ENCODE measurements at places on chromosomes 2 and 18.

GRCh38 chr2:73406996-73407395, 21.4 kb downstream of the ALMS1 start:
- no peak for DNase-seq

- peak; percentile 6 for DNase-seq
Measured at GRCh38 chr18:46623541-46623940, 33.5 kb downstream of the LOXHD1 start.

DNA sequence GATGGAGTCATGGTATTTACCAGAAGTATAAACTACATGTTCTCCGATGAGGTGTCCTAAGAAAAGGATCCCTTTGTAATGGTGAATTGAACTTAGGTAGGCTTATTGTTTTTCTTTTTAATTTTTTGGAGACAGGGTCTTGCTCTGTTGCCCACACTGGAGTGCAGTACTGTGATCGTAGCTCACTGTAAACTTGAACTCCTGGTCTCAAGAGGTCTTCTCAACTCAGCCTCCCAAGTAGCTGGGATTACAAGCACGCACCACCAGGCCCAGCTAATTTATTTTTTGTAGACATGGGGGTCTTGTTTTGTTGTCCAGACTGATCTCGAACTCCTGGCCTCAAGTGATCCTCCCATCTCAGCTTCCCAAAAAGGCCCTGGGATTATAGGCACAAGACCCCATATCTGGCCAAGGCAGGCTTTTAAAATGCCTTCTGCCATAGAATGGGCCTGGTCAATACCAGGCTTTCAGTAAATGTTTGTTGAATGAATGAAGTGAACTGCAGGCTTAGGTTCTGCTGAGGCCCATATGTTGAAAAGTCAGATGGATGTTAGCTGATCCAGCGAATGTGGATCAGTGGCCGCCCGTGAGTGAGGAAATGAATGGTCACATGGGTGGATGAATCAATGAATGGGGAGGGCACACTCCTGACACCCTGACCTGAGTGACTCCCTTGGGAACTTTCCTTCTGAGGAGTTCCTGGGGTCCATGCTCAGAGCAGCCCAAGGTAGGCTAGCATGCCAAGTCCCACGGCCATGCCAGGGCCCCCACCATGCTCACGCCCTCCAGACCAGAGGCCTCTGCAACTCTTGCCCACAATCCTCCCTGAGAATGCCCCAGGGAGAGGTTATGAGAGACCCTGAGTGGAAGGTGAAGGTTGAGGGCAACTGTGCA, 118.0 kb upstream of the MYCN start:
- no peak for DNase-seq

DNA sequence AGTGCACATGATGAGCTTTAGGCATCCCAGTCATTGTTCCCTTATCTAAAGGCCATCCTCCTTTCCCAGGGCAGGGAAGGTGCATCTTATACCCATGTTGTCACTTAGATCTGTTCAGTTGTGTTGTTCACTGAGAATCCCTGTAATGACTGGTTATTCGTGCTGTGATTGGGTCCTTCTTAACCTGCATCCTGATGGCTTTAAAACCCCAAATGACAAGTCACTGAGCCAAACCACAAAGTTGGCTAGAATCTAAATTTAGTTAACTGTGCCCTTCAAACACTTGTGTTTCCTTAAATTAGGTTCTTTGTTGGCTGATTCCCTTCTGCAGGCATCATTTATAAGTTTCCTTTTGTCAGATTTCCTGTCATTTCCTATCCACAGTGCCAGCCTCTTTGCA, 58.5 kb upstream of the SLC16A14 start:
- no peak for DNase-seq

GRCh38 chr2:223418604-223419199, 183.5 kb downstream of the SCG2 start:
- no peak for DNase-seq

DNA sequence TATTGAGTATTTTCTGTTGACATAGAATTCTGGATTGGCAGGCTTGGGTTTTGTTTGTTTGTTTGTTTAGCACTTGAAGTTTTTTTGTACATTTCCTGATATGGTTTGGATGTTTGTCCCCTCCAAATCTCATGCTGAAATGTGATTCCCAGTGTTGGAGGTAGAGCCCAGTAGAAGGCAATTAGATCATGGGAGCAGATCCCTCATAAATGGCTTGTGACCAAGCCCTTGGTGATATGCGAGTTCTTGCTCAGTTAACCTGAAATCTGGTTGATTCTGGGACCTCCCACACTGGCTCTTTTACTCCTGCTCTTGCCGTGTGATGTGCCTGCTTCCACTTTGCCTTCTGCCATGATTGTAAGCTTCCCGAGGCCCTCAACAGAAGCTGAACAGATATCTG, 98.0 kb downstream of the PTPN4 start:
- DNase-seq = no peak

DNA sequence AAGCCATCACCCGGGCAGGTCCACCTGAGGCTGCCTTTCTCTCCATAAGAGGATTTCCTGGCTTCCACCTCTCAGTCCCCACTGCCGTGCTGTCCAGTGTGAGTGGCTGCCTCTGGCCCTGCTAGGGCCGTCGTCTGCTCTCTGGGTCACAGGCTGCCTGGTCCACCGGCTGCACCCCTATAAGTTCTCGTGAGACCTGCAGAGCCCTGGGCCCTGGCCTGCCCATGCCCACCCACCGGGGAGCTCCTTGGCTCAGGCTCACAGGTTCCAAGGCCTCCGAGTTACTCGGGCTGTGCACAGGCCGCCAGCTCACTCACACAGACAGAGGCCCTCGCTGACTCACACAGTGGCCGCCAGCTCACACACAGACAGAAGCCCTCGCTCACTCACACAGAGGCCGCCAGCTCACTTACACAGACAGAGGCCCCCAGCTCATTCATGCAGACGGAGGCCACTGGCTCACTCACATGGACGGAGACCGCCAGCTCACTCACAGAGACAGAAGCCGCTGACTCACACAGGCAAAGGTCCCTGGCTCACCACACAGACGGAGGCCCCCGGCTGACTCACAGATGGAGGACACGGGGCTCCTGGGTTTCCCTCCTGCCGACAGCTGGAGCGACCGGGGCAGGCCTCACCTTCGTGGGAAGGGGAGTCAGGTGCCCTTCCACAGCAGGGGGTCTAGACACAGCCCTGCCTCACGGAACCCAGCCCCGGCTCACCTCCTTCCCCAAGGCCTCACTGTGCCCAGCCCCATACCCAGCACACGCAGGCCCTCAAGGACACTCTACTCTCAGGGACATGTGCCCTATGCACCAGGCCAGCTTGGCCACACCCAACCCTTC, 334.1 kb upstream of the MYT1L start:
- DNase-seq = no peak

- no peak for DNase-seq
Measured at GRCh38 chr18:73714466-73714865, 433.2 kb downstream of the FBXO15 start.

GRCh38 chr18:46344416-46345180, 240.4 kb downstream of the HAUS1 start:
- no peak for DNase-seq

DNA sequence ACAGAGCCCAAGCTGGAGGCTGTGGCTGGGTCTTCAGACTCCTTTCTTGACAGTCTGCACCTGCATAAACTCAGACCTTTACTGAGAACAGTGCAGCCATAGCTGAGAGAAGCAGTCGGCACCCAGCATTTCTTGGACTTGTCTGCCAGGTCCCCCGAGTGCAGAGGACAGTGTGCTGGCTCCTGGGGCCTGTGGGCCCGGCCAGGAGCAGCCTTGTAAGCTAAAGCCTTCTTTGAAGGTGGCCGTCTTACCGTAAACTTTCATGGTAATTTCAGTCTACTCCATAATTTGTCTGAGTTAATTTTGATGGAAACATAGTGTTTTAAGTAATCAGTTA, 70.9 kb downstream of the LRRFIP1 start:
- DNase-seq = no peak

DNA sequence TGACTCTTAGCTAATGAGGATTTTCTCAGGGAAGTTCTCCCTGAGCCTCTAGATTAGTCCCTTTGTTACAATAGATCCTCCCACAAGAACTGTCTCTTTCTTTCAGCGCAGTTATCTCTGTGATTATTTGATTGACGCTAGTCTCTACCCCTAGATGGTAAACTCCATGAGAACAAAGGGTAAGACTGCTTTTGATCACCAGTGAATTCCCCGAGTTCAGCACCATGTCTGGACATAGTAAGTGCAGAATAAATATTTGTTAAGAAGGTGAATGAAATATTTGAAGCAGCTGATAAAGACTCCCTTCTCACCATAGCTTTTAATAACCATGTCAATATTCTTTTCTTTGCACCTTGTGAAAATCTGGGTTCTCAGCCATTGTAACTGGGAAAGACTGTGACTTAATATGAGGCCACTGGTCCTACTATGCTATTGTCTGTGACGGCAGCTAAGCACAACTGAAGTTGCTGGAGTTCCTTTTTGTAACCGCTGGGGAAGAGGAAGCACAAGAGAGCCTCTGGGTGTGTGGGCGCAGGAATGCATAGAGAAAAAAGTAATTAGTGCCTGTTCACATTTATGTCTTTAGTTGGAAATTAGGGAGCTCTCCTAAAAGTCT, 214.7 kb downstream of the TGIF1 start:
- DNase-seq = no peak

- DNase-seq = no peak
Measured at GRCh38 chr18:52344881-52345280, 4.9 kb downstream of the DCC start.

GRCh38 chr2:198465970-198466369, 661.6 kb downstream of the PLCL1 start:
- no peak for DNase-seq

DNA sequence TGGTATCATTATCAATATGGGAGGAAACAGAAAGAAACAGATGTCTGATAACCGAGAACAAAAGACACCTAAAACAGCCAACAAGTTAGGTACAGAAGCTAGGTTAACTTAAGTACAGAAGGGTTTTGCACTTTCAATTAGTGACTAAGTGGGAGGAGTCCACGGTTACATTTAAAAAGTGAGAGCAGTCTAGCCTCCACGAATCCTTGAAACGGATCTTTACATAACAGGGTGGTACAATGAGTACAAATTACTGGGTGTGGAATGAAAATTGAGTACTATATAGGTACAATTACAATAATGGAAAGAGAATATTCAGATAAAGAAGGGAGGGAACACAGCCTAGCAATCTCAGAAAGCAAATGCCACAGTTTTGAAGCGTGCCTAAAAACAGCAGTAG, 76.6 kb downstream of the TLK1 start:
- no peak for DNase-seq

DNA sequence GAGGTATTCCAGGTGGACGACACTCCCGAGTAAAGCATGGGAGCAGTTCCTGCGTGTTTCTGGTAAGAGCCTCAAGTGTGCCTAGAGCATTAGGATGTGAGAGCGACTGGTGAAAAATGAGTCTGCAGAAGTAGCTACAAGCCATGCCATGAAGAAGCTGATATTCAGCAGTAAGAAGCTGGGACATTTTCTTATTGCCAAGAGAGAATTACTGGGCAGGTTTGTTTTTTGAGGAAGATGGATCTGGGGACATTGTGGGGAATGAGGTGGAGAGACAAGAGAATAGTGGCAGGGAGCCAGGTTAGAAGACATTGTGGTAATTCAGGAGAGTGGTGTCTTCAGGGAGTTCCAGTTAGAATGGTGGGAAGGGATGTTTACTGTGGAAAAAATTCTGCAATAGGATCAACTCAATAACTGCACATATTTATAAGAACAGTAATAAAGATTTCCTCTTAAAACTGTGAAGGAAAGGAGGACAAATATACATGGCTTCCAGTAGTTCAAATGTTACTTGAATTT, 38.2 kb downstream of the CRIM1 start:
- DNase-seq = no peak

DNA sequence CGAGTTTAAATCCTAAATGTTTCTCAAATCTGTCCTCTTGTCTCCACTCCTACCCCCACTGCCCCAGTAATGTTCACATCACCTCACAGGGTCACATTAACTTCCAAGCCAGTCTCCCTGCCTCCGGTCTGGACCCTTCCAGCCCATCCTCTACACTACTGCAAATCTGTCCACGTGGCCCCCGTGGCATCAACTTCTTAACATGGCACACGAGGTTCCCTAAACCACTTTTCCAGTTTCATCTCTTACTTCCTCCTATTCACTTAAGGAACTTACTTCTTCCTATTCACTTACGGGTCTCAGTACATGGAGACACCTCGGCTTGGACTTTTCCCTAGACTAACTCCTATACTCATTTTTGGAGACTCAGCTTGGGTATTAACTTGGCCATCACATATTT, 27.0 kb downstream of the MRPL33 start:
- DNase-seq = no peak

DNA sequence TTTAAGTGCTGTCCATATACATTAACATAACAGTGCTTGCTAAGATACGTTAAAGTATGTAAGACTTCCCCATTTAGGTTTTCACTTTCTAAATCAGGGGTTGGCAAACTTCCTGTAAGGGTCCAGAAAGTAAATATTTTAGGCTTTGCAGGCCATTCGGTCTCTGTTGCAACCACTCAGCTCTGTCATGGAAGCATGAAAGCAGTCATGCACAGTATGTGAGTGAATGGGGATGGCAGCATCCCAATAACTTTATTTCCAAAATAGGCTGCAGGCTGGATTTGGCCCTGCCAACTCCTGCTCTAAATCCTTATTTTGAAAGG, 128.7 kb downstream of the PLA2R1 start:
- DNase-seq = no peak

DNA sequence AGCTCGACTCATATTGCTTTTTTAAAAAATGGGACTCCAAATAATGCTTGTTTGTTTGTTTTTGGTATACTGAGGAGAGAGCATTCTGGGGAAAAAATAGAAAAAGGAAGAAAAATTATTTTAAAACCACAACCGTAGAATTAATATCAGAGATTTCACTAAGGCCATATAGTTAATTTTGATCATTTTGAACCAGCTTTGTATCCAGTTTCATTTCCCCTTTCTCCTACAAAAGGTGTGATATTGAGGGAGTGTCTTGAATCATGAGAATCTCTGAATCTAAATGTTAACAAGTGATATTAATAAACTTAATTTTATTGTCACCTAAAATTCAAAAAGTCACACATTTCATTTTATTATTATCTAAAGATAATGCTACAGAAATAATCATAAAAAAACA, 198.5 kb upstream of the GALNT5 start:
- DNase-seq = no peak

DNA sequence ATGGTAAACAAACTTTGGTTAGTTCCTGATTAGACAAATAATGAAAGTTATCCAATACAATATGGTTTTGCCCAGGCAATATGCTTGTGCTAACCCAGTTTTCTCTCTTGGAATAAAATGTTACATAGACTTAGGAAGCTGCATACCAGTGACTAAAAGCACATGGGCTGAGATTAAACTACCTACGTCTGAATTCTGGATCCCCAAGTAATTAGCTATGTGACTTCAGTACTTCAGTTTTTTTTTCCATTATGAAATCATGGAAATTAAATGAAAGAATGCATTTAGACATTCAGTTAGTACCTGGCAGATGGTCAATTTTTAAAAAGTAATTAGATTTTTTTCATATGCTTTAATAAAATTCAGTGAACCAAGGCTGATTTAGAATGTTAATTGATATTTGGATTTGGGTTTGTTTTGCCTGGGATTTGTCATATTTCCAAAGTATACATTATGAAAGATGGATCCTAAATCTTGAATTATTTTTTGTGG, 213.9 kb downstream of the PTH2R start:
- DNase-seq = no peak

GRCh38 chr2:171841996-171842395, 52.0 kb downstream of the SLC25A12 start:
- DNase-seq = no peak

- DNase-seq = no peak
Measured at GRCh38 chr2:176457481-176457880, 188.2 kb downstream of the MTX2 start.

- DNase-seq = no peak
Measured at GRCh38 chr18:62368100-62368499, 43.0 kb downstream of the TNFRSF11A start.

GRCh38 chr2:176091329-176092258, 927 bp upstream of the HOXD13 start:
- DNase-seq = no peak

All from mammary epithelial cell (primary cell).